ENCODE measurements at places on chromosomes 16 and 17.

- H3K27me3 ChIP-seq = peaks cover 68% of the 10 kb centered on the region
- DNase-seq = no peak
- H3K36me3 ChIP-seq = no peaks in the 10 kb centered on the region
- no peak overlapping the region for H3K27ac ChIP-seq
These were observed 32.5 kb downstream of the ASIC2 start for GRCh38 chr17:33260638-33261037.

DNA sequence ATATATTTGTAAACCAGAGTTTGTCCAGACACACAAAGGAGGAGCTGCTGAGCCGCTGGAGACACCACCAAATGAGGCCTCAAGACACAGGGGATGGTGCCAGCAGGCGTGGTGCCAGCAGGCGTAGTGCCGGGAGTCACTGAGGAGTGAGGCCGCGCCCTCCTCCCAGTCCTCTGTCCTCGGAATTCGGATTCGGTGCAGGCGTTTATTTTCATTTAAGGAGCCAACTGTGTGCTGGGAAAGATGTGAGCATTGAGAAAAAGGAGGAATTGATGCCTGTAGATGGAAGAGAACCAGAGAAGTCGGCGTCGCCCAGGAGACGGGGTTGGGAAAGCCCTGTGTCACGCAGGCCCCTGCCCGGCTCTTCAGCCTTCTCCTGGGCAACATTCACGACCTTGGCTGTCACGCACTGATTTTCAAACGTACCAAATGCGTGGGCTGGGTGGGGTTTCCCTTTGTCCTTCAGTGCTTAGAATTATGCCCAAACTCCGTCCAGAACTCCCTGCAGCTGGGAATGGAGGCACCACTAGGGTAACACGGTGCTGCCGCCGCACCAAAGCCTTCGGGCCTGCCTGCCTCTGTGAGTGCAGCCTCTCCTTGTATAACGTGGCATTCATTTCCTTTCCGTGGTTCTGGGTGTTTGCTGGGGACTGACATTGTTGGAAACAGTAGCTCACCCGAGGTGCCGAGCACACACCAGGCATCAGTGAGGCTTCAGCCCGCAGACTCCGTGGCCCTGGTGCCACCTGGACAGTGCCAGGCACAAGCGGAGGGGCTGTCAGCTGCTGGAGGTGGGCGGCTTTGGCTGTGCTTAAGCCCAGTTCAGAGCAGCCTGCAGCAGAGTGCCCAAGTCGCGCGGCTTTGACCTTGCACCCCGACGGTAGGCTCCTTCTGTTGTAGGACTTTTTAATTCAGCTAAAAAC lies 49.0 kb upstream of the CHMP6 start:
- no peak for DNase-seq
- peaks cover 1% of the 10 kb centered on the region for H3K4me1 ChIP-seq
- no peak overlapping the region for H3K27ac ChIP-seq
- no peak overlapping the region for H3K4me3 ChIP-seq
- H3K27me3 ChIP-seq = no peaks in the 10 kb centered on the region
- peaks cover 34% of the 10 kb centered on the region for H3K36me3 ChIP-seq

DNA sequence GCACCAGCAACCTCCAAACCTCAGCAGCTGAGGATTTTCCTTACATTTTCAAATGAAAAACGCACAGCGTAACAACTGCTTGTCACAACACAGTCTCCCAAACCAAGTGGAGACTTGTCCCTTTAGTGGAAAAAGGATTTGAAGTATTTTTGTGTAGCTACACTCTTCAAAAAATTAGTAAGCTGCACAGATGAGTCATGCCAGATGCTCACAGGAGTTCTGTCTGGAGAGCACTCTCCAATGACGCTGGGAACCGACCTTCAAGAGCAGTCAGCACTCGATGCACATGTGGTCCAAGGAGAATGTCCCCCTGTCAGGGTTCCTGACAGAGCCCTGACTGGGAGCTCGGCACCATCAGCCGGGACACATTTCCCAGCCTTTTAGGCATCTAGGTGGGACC lies 39.8 kb downstream of the MAP1LC3B start:
- H3K27me3 ChIP-seq = no peaks in the 10 kb centered on the region
- peak; percentile 91 for DNase-seq
- peaks cover 35% of the 10 kb centered on the region for H3K36me3 ChIP-seq

- no peaks in the 10 kb centered on the region for H3K36me3 ChIP-seq
- no peak for DNase-seq
- peaks cover 2% of the 10 kb centered on the region for H3K4me1 ChIP-seq
These were observed 146.1 kb downstream of the GAS7 start for GRCh38 chr17:10052106-10052813.

- H3K4me1 ChIP-seq = peaks cover 9% of the 10 kb centered on the region
- no peak for DNase-seq
- H3K36me3 ChIP-seq = peaks cover 32% of the 10 kb centered on the region
- H3K27me3 ChIP-seq = no peaks in the 10 kb centered on the region
These were observed 21.1 kb downstream of the IST1 start for GRCh38 chr16:71916397-71916920.

- H3K27ac ChIP-seq = no peak overlapping the region
- no peaks in the 10 kb centered on the region for H3K27me3 ChIP-seq
- H3K4me1 ChIP-seq = peaks cover 46% of the 10 kb centered on the region
- peaks cover 4% of the 10 kb centered on the region for H3K36me3 ChIP-seq
- no peak overlapping the region for H3K4me3 ChIP-seq
These were observed 44.1 kb downstream of the ABCC1 start for GRCh38 chr16:15993541-15993940.

- H3K27ac ChIP-seq = no peak overlapping the region
- H3K27me3 ChIP-seq = no peaks in the 10 kb centered on the region
- no peak overlapping the region for H3K4me3 ChIP-seq
- no peak for DNase-seq
- H3K36me3 ChIP-seq = no peaks in the 10 kb centered on the region
These were observed 47.2 kb downstream of the GPRC5B start for GRCh38 chr16:19837331-19837980.

DNA sequence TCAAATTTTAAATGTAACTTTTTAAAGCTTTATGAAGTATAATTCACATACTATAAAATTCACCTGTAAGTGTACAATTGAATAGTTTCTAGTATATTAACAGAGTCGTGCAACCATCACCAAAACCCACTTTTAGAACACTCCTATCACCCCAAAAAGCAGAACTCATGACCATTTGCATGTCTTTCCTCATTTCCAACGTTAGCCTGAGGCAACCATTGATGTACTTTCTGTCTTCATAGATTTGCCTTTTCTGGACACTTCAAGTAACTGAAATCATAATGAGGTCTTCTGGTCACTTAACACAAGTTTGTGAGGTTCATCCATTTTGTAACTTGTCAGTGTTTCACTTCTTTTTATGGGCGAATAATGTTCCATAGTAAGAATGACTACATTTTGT lies 33.2 kb downstream of the METTL16 start:
- peaks cover 7% of the 10 kb centered on the region for H3K36me3 ChIP-seq
- H3K4me1 ChIP-seq = no peaks in the 10 kb centered on the region
- no peak for DNase-seq
- no peaks in the 10 kb centered on the region for H3K27me3 ChIP-seq
- H3K27ac ChIP-seq = no peak overlapping the region
- no peak overlapping the region for H3K4me3 ChIP-seq

GRCh38 chr16:53600126-53600525 lies 97.1 kb upstream of the AKTIP start:
- peak; percentile 47 for DNase-seq
- no peak overlapping the region for H3K27ac ChIP-seq
- H3K27me3 ChIP-seq = no peaks in the 10 kb centered on the region

GRCh38 chr16:894841-895240 lies 75.9 kb downstream of the LMF1 start:
- no peak overlapping the region for H3K4me3 ChIP-seq
- no peak for DNase-seq
- peaks cover 5% of the 10 kb centered on the region for H3K36me3 ChIP-seq
- H3K27ac ChIP-seq = no peak overlapping the region

DNA sequence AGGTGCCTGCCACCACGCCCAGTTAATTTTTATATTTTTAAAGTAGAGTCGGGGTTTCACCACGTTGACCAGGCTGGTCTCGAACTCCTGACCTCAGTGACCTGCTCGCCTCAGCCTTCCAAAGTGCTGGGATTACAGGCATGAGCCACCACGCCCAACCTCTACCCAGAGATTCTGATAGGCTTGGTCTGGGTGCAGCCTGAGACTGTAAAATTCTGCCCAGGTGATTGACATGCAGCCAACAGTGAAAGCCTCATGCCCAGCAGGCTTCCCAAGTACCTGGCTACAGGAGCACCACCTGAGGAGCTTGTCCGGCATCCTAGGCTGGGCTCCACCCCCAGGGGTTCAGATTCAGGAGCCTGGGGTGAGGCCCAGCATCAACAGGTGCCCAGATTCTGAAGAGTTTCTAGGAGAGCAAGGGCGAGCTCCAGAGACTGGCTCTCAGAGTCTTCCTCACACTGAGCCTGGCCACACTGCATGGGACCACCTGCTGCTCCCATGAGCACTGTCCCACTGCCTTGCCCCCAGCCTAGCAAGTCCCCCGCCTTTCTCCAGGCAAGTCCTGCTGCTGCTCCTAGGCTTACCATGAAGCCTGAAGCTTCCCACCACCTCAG lies 16.6 kb downstream of the ZNF385C start:
- no peaks in the 10 kb centered on the region for H3K36me3 ChIP-seq
- DNase-seq = no peak
- H3K27ac ChIP-seq = no peak overlapping the region
- no peak overlapping the region for H3K4me3 ChIP-seq
- H3K27me3 ChIP-seq = peaks cover 25% of the 10 kb centered on the region
- no peaks in the 10 kb centered on the region for H3K4me1 ChIP-seq

DNA sequence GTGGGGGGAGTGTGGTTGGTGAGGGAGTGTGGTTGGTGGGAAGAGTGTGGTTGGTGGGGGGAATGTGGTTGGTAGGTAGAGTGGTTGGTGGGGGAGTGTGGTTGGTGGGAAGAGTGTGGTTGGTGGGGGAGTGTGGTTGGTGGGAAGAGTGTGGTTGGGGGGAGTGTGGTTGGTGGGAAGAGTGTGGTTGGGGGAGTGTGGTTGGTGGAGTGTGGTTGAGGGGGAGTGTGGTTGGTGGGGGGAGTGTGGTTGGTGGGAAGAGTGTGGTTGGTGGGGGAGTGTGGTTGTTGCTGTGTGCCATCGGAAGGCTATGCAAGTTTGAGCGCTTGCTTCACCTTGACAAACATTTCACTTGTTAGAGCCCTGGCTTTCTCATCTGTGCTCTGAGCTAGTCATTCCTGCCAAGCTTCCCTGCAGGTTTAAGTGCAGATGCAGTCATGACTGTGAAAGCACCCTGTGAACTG lies 20.1 kb downstream of the MINK1 start:
- no peak overlapping the region for H3K4me3 ChIP-seq
- H3K27me3 ChIP-seq = no peaks in the 10 kb centered on the region
- H3K36me3 ChIP-seq = peaks cover 10% of the 10 kb centered on the region

- no peak overlapping the region for H3K27ac ChIP-seq
- H3K4me3 ChIP-seq = no peak overlapping the region
- peaks cover 71% of the 10 kb centered on the region for H3K27me3 ChIP-seq
- no peaks in the 10 kb centered on the region for H3K36me3 ChIP-seq
These were observed 172.7 kb downstream of the ANKFN1 start for GRCh38 chr17:56326001-56326359.

DNA sequence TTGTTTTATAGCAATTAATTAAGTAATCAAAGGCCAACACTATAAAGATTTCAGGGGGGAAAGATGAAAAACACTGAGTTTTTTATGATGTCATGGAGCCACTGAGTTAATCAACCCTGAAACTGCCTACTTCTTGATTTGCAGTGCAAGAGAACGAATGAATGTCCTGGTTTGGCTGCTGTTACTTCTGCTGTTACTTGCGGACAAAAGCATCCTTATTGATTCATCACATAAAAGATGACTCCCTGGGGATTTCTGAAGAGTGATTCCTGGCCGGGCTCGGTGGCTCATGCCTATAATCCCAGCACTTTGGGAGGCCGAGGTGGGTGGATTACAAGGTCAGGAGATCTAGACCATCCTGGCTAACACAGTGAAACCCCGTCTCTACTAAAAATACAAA lies 10.9 kb upstream of the SPNS3 start:
- DNase-seq = no peak
- peaks cover 5% of the 10 kb centered on the region for H3K4me1 ChIP-seq
- H3K36me3 ChIP-seq = no peaks in the 10 kb centered on the region
- H3K27ac ChIP-seq = no peak overlapping the region

DNA sequence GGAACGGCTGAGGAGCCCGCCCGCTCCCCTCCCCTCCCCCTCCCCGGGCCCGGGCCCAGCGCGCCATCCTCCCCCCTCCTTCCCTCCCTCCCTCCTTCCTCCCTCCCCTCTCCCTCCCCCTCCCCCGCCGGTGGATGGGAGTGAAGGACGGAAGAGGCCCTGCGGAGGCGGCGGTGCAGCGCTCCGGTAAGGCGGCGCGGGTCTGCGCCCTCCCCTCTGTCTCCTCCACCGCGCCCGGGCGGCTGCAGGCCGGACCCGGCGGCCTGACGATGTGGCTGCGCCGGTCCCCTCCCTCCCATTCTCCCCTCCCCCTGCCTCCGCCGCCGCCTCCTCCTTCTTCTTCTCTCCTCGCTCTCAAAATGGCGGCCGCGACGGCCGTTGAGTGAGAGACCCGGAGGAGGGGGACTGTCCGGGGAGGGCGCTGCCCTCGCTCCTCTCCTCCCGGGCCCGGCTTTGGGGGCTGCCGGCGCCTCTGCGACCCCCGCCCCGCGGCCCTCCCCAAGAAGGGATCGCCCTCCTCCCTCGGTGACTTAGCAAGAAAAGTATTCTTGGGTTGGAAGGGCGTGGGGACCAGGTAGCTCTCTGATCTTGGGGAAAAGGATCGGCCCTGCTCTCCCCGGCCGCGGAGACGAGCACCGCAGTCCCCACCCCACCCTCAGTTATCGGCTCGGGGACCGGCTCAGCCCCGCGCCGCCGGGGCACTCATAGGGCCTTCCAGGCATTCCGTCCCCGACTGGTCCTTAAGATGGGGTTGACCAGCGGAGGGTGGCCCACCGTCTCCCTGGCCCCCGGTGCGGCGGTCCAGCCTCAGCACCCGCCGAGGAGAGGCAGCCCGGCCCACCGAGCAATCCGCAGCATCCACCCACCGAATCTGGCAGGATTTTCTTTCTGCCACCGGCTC lies 617 bp downstream of the PAFAH1B1 start:
- peak; percentile 86 for DNase-seq
- H3K4me3 ChIP-seq = peak overlapping the region; percentile 78
- peak overlapping the region; percentile 87 for H3K27ac ChIP-seq
- H3K36me3 ChIP-seq = no peaks in the 10 kb centered on the region
- H3K4me1 ChIP-seq = peaks cover 3% of the 10 kb centered on the region

- peak overlapping the region; percentile 43 for H3K4me3 ChIP-seq
- no peaks in the 10 kb centered on the region for H3K36me3 ChIP-seq
- H3K4me1 ChIP-seq = peaks cover 82% of the 10 kb centered on the region
- DNase-seq = peak; percentile 66
- no peaks in the 10 kb centered on the region for H3K27me3 ChIP-seq
These were observed 60.3 kb upstream of the CIBAR2 start for GRCh38 chr16:85172455-85173145.

- DNase-seq = peak; percentile 75
- peaks cover 6% of the 10 kb centered on the region for H3K4me1 ChIP-seq
- peaks cover 46% of the 10 kb centered on the region for H3K36me3 ChIP-seq
- H3K27me3 ChIP-seq = no peaks in the 10 kb centered on the region
These were observed 5.9 kb downstream of the BBS2 start for GRCh38 chr16:56513972-56514371.

Measured in mesenchymal stem cell (in vitro differentiated cells and primary cell).